Stimulated activated CD8-positive, alpha-beta memory T cell treated with anti-CD3 and anti-CD28 coated beads, Interleukin-4, amount 100 ng/mL, for 1 hour (primary cell): ENCODE measurements at places on chromosomes 3 and 15.

DNA sequence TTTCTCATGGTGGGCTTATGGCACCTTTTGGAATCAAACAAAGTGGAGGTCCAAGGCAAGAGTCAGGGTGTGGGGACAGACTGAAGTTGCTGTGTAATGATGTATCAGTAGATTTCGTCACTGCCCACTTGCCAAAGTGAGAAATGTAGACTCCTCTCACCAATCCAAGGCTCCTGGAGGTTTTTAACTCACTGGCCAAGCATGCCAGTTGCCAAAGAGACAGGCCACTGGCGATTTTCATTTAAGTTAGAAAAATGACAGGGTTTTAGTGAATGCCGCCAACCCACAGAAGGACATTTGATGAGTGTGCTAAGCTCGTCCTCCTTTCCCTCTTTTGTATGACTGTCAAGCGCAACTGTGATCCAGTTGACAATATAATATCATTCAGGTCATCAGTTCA lies 209.2 kb downstream of the FEZF2 start:
- no peak for DNase-seq

DNA sequence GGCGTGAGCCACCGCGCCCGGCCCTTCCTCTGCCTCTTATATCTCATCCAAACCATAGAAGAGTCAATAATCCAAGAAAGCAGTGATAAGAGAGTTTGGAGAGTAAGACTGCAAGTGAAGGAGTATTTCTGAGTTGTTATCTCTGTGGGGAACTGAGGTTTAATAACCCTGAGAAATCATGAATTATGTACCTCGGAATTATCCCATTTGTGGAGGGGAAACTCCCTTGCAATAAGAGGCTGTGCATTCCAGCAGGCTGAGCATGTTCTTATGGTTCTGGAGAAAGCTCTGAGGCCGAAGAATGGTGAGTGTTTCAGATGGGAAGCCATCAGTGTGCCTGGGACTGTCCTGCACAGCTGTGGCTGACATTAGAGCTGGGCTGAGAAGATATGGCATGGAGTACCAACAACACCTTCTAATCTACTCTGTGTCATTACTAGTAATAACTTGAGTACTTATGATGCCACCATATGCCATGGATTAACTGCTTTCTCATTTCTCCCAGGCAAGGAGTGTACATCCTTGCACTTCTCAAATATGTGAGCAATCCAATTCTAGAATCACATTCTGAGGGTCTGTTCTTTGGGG lies 31.4 kb upstream of the NOX5 start:
- no peak for DNase-seq

GRCh38 chr3:175007306-175007705 lies 148.2 kb downstream of the NAALADL2 start:
- no peak for DNase-seq

DNA sequence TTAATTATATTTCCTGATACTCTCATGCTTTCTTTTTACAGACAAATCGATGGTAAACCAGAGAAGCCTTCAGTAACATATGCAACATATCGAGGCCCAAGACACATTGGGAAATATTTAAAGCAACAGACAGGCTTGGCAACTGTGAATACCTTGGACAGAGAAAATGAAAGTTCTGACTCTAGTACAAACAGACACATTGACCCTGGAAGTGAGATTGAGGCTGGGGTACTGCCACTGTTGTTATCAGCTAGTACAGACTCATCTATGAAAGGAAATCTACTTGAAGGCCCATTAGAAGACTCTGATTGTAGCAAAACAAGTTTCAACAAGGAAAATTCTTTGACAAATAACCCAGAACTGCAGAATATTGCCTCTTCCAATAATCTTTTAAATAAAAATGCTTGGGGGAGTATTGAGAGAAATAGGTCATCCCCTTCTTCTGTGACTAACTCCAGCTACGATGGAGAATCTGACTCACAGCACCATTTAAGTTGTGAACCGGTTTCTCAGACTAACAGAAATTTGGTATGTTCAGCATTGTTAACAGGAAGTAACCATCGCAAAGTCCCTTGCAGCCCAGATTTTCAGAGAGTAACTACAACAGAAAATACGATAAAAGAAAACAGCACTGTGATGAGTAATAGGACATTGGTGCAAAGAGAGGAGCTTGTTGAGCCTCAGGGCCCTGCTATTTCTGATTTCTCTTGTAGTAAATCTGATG lies 50.2 kb downstream of the CRYBG3 start:
- no peak for DNase-seq

GRCh38 chr15:35068846-35069475 lies 16.1 kb downstream of the NANOGP8 start:
- no peak for DNase-seq

DNA sequence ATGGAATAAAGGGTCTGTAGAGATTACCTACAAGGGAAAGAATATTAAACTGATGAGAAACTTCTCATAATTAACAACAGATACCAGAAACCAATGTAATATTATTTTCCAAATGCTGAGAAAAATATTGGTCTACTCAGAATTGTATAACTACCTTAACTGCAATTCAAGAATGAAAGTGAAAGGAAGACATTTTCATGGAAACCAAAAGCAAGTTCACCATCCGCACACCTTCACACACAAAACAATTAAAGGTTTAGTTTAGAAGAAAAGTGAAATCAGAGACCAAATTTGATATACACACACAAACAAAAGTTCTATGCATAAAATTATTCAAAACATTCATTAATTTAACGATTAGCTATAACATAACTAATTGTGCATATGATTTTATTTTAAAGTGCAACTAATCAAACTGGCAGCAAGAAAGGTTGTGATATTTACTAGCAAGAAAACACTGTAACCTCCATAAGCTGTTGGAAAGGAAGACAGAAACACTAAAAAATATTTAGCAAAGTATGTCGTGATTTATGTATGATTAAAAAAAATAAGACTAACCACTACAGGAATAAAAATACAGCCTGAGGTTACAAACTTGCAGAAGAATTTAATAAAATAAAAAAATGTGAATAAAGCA lies 395.5 kb downstream of the FGF12 start:
- no peak for DNase-seq

GRCh38 chr3:51588724-51589123 lies 50.2 kb downstream of the RAD54L2 start:
- no peak for DNase-seq

DNA sequence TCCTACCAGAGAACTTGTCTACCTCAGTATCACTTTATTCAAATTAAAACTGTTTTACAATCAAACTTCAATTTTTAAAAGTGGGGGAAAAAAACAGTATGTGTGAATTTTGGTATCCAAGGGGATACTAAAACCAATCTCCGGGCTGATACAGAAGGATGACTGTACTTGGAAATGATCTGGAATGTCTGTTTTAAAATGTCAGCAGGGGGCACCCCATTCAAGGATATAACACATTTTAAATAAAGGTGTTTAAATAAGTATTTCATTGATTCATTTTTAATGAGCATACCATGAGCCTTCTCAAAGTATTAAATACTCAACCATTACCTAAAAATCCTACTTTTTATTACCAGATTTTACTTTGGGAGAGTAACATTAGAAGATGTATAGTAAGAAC lies 67.9 kb downstream of the ULK4 start:
- DNase-seq: no peak

DNA sequence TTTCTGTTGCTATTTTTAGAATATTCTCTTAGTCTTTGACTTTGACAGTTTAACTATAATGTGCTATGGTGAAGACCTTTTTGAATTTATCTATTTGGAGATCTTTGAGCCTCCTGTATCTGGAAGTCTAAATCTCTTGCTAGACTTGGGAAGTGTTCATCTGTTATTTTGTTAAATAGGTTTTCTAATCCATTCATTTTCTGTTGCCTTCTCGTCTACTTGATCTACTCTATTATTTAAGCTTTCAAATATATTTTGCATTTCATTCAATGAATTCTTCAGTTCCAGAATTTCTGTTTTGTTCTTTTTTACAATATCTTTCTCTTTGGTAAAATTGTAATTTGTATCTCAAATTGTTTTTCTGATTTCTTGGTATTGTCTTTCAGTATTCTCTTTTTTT lies 47.8 kb downstream of the LEKR1 start:
- no peak for DNase-seq

DNA sequence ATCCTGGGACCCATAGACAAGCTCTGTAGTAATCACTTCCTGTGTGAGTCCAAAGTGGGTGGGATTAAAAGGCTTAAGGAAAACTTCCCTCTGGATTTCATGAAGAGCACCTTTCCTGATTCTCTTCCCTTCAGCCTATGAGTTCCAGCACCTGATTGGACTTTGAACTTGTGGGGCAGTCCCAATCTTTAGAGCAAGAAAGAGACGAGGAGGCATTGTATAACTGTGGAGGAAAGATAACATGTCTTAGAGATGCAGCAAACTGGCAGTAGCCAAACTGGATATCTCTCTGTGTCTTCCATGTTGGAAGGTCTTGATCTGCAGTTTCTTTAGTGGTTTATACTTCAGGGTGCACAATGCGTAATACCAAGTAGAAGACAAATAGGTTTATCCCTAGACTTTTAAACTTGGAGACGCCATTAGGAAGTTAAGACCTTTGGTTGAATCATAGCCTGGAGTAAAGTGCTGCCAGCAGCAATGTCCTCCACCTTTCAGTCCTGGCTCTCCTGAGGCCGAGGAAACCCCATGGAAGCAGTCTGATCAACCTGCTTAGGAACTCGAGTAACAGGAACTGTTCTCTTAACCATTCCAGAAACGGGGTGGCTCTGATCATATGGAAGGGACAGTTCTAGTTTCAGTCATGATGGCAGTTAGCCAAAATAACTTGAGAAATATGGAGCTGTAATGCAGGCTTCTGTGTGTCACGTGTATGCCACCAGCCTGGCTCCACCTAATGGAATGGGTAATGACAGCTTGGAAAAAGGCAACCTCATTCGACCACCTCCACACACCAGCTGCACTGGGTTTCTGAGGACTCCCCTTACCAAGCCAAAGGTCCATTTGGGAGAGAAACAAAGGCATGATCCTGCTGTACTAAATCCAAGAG lies 4.7 kb downstream of the EIF1B start:
- no peak for DNase-seq

- no peak for DNase-seq
These were observed 9.4 kb downstream of the SELENOT start for GRCh38 chr3:150612494-150612893.

- DNase-seq: no peak
These were observed 401.3 kb upstream of the WNT5A start for GRCh38 chr3:55888282-55888885.

DNA sequence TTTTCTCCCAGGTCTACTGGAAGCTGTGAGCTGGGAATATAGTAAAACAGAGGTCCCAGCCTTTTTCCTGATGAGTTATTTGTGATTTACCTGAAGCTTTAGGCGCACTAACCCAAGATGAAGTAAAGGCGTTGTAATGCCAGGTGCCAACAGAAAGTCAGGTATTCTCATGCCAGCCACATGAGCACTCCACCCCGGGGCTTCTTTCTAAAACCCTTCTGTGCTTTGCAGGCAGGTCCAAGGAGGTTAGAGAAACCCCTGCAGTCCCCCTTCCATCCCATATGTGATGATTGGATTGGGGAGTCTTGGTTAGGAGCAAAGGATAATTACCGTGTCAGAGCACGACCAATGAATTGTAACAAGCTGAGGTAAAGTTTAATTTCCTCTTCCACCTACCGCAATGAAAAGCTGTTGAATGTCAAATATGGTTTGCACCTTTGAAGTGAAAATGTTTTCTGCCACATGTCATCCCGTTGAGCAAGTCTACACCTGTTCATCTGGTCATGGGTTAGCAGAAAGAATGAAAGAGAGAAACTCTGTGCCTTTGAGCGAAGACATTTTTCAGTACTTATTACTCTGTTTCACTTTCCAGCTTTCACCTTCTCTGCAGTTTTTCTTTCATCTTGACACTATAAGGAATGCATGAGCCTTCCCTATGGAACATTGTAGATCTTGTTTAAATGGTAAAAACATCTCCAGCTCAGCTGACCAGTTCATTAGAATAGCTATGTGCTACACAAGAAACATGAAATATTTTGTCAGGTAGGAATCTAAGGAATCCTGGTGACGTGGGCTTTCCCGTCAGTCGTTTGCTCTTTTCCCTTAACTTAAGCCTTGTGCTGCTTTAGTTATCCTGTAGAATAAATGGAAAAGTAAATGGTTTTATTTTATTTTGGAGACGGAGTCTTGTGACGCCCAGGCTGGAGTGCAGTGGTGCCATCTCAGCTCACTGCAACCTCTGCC lies 204.6 kb upstream of the IL12A start:
- no peak for DNase-seq

DNA sequence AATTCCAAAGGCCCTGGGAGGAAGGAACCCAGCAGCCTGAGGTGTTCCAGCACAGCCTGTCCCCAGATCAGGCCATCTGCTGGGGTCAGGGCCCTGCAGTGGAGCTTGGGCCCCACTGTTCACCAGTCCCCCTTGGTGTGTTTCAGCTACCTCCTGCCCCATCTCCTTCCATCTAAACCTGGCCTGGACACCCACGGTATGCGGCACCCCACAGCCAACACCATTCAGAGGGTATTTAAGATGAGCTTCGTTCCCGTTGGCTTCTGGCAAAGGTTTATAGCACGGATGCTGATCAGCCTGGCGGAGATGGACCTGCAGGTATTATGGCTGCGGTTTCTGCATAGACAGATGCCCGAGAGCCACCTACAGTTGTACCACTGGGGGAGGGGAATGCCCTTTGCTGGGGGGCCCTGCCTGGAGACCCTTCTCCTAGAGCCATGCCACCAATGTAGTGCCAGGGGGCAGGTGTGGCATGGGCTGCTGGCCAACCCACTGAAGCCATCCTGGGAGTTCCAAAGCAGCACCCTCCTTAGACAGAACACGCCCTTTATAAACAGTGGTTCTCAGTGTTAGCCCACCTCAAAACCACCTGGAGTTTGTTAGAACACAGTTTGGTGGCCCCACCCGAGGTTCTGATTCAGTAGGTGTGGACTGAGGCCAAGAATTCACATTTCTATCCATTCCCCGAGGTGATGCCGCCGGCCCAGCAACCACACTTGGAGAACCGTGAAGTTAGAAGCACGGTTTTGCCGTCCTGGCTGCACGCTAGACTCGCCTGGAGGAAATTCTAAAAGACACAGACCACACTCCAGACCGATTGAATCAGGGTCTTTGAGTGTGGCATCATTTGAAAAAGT lies 126.9 kb downstream of the LRRK1 start:
- DNase-seq: no peak

GRCh38 chr15:40349163-40349562 lies 1.7 kb upstream of the PHGR1 start:
- DNase-seq: no peak

DNA sequence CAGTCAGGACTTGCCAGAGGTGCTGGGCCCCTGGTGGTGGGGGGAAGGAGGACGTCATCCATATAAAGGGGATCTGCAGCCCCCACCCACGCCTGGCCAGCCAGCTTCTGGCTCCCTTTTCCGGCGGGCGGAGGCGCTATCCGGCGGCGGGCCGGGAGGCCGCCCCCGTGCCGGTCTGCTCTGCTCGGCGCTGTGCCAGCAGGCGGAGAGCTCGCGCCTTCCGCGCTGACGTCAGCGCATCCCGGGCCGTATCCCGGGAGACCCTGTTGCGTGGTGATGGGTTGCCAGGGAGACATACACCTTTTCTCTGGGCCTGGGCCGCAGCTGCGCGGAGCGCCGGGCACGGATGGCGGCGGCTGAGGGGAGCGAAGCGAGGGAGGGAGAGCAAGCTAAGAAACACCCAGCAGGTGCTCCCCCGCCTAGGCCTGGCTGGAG lies 1.1 kb downstream of the FAM131A start:
- DNase-seq: no peak

GRCh38 chr3:126446791-126447190 lies 28.9 kb downstream of the ZXDC start:
- DNase-seq: no peak

GRCh38 chr3:160771811-160772459 lies 15.9 kb downstream of the PPM1L start:
- no peak for DNase-seq
